ENCODE measurements at places on chromosomes 4 and X.

GRCh38 chr4:177511611-177512010 is 69.4 kb upstream of the AGA start:
- no peak for DNase-seq

DNA sequence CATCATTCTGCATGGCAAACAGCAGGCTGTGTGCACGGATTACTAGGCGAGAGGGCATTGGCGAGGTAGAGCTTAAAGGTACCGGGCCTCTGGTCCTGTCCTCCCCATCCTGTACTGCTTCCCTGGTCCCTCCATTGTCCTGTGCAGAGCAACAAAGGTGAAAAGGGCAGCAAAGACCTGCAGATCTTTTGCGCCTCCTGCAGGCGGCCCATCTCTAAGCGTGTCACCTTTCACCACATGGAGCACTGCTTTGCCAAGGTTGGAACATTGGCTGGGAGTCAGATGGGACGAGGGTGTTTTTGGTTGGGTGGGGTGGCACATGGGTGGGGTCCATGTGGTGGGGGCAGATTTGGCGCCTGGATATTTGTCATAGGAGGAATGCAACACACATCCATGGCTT is 64.7 kb upstream of the UXT start:
- no peak for DNase-seq

- DNase-seq: no peak
Measured at GRCh38 chr4:80207172-80207583, 9.9 kb downstream of the PRDM8 start.

GRCh38 chr4:158826057-158826456 is 57.2 kb downstream of the FNIP2 start:
- DNase-seq: no peak

DNA sequence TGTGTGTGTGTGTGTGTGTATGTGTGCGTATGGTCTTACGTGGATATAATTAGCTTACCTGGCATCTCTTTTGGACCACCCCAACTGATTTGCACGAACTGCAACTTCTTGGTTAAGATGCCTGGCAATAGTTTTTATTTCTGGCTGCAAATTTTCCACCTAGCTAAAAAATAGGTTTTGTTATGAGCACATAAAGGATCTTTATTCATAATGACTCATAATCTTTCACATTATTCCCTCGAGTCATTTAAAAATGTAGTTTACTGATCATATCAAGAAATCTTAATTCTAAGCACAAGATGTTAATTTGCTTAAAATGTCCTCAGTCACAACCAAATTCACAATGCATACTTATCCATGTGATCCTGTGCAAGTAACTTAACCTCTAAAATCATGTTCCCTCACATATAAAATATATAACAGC is 1.5 kb downstream of the COX18 start:
- DNase-seq: no peak

DNA sequence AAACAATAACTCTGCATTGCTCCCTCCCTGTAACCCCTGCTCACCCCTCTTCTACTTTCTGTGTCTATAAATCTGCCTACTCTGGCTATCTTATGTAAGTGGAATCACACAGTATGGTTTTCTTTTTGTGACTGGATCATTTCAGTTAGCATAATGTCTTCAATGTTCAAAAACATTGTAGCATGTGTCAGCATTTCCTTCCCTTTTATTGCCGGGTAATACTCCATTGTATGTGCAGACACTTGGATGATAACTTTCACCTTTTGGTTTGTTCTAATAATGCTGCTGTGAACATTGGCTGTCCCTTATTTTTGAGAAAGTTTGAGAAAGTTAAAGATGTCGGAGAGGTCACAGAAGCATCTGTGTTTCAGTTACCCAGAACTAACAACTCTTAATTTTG is 60.6 kb upstream of the TLR2 start:
- no peak for DNase-seq

DNA sequence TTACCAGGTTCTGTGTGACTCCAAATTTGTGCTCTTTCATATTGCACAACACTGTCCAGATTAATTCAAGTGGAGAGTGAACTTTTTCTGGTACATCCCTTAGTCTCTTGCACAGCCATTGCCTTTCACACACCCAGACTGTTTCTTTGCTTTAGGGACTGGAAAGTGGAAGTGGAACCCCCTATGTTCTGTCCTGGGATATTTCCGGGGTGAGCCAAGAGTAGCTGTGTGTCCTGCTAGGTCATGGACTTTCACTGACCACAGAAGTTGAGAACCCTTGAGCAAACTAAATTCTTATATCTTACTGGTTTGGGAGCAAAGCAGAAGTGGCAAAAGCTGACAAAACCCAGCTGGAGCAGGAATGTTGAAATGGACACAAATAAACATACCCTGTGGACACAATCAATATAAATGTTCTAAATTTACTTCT is 10.3 kb upstream of the VSIG4 start:
- DNase-seq: no peak

DNA sequence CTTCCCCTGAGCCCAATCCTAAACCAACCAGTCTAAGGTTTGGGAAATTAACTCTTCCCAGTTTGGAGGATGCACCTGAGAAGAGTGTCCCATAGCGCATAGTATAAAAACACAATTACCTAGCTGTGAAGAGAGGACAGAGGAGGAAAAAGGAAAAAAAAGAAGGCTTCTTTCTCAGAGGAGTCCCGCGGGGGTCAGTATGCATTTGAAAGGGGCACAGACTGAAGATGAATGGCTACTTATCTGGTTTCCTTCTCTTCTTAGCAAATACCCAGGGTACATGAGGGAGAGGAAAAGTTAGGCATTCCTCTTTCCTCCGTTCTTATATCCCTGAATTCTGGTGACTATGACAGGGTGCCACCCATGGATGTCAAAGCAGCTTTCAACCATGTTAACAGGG is 96.9 kb downstream of the TMEM47 start:
- no peak for DNase-seq

GRCh38 chr4:19615086-19615689 is 636.5 kb upstream of the SLIT2 start:
- no peak for DNase-seq

GRCh38 chr4:112340023-112340422 is 42.9 kb downstream of the ALPK1 start:
- DNase-seq: no peak

- DNase-seq: no peak
Measured at GRCh38 chrX:30949554-30949953, 60.5 kb upstream of the TAB3 start.

DNA sequence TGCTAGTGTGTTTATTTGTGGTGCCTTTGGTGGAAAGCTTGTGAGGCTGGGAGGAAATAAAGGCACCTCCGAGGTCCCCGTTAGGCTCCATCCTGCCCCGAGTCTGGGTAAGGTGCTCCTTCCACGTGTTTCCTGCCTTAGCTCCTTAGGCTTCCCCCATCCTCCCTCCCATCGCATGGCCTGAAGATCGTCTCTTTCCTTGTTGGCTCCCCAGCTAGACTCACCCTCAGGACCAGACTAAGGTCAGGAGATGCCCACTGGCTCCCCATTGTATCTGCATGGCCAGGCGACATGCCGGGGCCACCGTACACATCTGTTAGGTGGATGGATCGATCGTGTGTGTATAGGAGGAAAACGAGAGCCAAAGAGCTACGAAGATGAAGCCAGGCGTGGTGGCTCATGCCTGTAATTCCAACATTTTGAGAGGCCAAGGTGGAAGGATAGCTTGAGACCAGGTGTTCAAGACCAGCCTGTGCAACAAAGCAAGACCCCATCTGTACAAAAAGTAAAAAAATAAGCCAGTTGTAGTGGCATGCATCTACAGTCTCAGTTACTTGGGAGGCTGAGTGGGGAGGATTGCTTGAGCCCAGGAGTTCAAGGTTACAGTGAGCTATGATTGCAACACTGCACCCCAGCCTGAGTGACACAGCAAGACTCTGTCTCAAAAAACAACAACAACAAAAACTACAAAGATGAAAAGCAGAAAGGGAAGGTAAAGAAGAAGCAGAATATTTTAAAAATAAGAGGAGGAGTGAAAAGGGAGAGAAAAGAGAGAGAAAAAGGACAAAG is 53.7 kb downstream of the SEPSECS start:
- DNase-seq: no peak

Measured in H4 (cell line).